ENCODE measurements at places on chromosomes 13 and 19. TPM values are rescaled to one million over a fixed set of nuclear protein-coding genes. Genes with fewer than 3 reads are reported as not detected.

Gene KANK2
- 34.3 TPM for total RNA-seq

Gene IFI30
- 0.54 TPM for total RNA-seq

Gene ADPRHL1
- total RNA-seq, result 5.0 TPM

DNA sequence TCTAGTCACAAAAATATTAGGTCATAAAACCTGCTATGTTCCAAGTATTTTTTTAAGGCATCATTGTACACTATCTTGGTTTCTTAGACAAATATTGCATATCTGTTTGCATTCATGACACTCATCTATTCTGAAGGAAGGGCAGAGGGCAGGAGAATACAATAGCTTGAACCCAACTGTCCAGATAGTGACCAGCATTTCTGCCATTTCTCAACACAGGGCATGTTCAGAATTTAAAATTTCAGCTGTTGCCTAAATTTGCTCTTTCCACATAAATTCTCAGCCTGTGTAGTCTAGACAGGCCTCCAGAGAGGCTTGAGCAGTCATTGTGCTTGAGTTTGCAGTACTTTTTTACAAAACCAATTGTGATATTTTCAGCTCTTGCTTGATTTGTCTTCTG, 119.5 kb downstream of the ZAR1L start:
- no peak for DNase-seq

DNA sequence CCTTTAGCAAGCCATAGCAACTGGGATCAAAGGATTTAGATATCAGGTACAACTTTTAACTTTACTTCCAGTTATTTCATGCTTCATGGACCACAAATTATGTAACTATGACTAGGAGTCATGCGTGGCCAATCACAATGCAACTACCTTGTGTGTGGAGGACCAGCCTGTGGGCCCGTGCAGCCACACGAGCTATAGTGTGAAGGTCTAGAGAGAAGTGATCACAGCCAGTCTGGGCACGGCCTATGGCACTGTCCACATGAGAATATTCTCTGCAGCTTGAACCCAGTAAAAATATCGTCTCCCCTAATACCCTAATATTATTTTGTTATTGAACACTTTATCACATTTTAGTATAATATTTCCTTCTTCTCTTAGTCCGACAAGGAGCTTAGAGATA, 464.9 kb upstream of the MIR17HG start:
- no peak for DNase-seq

GRCh38 chr13:36801035-36801434, 18.0 kb upstream of the RFXAP start:
- no peak for DNase-seq

- DNase-seq, result no peak
These were observed 392.5 kb downstream of the KLF12 start for GRCh38 chr13:73741742-73742141.

DNA sequence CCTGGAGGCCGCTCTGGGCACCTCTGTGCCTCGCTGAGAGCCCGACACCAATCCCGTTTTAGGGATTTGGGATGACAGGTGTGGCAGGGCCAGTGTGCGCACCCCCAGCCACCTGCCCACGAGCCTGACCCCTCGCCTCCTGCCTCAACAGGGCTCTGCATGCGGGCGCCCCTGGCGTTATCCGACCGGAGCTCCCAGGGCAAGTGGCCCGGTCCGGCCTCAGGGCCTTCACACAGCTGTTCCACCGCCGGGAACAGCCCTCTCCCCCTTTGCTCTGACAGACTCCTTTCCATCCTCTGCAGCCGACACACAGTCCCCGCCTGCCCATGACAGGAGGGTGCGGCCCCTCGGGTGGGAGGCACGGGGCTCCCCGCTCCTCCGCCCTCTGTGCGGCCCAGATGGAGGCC, 7.1 kb upstream of the WDR18 start:
- DNase-seq, result no peak

- DNase-seq, result no peak
These were observed 257.4 kb downstream of the OLFM4 start for GRCh38 chr13:53285896-53286430.

GRCh38 chr13:68234274-68234673, 1004.1 kb upstream of the PCDH9 start:
- DNase-seq, result no peak

DNA sequence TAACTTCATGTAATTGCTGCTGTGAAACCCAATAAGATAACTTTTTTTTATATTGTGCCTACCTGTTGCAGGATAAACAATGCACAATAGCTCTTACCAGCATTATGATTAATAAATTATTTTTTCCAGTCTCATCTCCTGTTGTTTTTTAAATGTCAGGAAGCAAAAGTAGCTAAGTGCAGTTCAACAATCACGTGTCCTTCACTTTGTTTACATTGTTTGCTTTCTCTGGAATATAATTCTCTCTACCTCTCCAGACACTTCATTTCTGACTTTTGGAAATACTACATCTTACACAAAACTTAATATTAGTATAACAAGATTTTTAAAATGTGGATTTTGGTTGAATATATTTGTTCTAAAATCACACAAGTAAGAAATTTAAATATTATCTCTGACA, 1359.4 kb downstream of the SLITRK1 start:
- DNase-seq, result no peak

DNA sequence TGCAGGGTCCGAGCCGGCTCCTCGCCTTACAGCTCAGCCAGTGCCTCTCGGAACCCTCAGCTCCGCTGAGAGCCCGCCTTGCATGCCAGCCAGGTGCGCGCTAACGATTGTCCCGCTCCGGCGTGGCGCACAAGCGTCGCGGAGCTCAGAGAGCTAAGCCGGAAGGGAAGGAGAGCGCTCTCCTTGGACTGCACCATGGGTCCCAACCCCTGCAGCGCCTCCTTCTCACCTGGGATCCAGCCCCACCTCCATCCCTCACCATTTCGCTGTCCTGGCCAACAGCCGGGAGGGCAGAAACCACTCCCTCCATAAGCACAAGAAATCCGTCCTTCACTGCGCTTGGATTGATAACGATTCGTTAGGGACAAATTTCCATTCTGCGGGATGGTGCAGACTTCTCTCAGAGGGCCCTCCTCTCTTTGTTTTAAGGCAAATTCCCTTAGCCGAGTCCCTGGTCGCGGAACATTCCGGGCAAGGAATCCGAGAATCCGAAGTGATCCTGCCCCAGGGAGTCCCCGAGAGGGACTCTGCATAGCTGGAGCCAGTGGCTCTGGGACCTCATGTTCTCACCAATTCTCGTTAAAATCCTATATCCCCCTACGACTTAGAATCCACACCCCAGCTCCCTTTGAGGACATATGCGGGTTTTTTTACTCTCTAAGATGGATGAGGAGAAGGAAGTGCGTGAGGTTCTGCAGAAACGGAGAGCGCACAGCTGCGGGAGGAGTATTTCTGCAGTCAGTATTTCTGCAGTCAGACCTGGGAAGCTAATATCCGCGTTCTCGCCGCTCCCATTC, 2.8 kb downstream of the GSX1 start:
- DNase-seq, result no peak

DNA sequence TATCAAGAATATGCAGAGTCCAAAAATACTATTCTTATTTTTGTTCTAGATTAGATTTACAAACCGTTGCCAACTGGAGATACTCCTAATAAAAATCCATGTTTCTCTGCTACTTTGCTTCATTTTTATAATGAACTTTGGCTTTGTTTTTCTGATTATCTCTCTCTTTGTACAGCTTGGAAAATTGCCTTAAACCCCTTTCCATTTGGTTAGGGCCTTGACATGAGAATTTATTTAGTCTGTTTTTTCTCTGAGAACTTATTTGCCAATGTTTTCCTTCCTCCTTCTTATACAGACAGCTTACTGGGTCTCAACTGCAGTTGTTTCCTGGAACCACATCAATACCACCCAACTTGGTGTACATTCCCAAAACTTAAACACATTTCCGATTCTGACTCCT, 555.4 kb downstream of the SLITRK6 start:
- no peak for DNase-seq

- no peak for DNase-seq
These were observed 10.4 kb downstream of the NUDT19 start for GRCh38 chr19:32702010-32702409.

All from cerebellum (tissue), 4 donors.